ENCODE measurements at places on chromosomes 3 and 15.

DNA sequence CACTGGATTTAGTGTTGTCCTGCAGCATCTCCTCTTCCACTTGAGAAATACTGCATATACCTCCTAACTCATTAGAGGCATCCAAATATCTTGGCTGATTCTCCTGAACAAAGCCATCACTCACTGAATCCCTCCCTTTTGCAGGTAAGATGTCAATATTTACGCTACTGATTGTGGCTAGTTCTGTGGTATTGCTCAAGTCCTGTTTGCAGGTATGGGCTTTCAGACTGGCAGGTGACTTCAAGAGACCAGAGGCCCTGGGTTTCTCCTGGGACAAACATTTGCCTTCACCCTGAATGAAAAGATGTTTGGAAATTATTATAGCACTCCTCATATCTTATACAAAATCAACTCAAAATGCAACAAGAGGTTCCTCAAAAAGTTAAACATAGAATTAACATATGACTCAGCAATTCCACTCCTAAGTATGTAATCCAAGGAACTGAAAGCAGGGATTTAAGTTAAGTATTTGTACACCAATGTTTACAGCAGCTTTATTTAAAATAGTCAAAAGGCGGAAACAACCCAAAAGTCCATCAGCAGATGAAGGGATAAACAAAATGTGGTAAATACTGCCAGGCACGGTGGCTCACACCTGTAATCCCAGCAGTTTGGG, 18.6 kb downstream of the NEK4 start:
- no peak for DNase-seq

DNA sequence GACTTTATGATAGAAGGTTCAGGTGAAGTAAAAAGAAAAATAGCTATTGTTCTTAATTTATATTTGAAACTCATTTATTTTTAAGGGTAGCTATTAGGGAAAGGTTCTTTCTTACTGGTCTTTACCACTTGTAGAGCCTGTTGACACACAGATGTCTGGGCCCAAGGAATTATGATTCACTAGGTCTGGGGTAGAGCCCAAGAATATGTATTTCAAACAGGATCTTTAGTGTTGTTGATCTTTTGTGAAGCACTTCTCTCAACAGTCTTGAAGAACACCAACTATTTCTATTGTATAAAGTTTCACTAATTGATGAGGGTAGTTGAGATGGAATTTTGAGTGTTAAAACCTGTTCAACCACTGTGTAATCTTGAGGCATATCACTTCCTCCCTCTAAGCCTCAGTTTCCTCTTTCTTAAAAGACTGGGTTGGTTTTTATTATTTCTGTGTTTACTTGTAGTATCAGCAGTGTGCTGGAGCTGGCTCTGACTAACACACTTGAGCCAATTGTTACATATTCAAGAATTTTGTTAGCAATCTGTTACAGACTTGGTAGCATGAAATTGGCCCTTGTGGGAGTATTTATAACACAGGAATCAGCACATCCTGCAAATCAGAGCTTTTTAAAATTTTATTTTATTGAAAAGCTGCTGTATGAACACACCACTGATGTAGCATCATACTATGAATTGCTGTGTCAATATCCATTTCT, 155.9 kb downstream of the RBMS3 start:
- no peak for DNase-seq

- no peak for DNase-seq
Observed at GRCh38 chr3:76958274-76958673, 81.6 kb upstream of the ROBO2 start.

- DNase-seq, result no peak
Observed at GRCh38 chr3:61141697-61142096, 109.6 kb downstream of the FHIT start.

DNA sequence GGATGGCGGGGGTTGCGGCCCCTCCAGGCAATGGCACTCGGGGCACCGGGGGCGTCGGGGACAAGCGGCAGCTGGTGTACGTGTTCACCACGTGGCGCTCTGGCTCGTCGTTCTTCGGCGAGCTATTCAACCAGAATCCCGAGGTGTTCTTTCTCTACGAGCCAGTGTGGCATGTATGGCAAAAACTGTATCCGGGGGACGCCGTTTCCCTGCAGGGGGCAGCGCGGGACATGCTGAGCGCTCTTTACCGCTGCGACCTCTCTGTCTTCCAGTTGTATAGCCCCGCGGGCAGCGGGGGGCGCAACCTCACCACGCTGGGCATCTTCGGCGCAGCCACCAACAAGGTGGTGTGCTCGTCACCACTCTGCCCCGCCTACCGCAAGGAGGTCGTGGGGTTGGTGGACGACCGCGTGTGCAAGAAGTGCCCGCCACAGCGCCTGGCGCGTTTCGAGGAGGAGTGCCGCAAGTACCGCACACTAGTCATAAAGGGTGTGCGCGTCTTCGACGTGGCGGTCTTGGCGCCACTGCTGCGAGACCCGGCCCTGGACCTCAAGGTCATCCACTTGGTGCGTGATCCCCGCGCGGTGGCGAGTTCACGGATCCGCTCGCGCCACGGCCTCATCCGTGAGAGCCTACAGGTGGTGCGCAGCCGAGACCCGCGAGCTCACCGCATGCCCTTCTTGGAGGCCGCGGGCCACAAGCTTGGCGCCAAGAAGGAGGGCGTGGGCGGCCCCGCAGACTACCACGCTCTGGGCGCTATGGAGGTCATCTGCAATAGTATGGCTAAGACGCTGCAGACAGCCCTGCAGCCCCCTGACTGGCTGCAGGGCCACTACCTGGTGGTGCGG, 1.9 kb downstream of the CHST2 start:
- DNase-seq, result peak; percentile 68

DNA sequence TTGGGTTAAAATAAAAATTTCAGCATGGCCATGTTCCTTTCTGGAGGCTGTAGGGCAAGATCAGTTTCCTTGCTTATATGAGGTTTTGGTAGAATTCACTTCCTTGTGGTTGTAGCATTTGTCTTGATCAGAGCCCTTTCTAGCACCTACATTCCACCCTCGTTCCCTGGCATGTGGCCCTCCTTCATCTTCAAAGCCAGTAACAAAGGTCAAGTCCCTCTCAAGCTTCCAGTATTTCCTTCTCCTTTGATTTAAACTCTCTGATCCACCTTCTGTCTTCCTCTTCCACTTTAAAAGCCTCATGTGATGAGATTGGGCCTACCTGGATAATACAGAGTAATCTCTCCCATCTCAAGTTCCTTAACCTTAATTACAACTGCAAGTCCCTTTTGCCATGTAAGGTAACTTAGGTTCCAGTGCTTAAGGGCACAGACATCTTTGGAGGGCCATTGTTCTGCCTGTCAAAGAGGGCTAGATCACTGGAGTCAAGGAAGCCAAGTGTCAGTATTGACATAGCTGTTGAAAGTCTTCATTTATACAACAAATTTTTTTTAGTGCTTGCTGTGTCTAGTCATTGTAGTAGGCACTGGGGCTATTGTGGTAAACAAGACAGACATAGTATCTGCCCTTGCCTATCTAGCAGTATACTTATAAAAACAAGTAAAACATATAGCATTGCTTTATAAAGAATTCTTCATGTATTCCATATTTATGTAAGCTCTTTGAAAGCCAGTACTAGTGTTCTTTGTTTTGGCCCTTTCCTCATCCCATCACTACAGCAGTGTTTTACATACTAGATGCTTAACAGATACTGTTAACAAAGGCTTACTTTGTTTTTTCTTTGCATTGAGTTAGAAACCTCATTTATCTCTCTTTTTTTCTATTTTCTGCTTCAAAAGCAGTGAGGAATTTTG, 40.7 kb downstream of the GLCE start:
- DNase-seq, result no peak

DNA sequence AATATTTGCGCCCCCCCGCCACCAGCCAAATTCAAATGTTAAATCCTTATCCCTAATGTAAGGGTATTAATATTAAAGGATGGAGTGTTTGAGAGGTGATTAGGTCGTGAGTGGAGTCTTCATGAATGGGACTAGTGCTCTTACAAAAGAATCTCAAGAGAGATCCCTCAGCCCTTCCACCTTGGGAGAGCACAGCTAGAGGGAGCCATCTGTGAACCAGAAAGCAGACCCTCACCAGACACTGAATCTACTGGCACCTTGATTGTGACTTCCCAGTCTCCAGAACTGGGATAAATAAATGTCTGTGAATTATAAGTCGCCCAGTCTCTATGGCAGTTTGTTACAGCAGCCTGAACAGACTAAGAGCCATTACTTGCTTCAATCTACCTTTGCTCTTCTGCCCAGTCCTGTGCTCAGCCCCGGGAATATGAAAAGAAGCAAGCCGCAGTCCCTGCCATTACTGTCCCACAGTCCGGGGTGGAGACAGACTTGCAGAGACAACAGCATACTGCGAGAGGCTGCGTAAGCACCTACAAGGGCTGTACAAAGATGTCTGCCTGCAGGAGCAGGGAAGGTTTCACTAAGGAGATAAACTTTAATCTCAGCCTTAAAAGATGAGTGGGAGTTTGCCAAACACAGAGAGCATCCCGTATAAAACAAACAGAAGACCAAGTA, 110.7 kb upstream of the TMCO5A start:
- no peak for DNase-seq

- no peak for DNase-seq
Observed at GRCh38 chr15:32641517-32642059, at the start of gene SCG5. SCG5 (plus strand) TSS chr15:32641710; CDS start chr15:32643593, 1,883 bp downstream.

GRCh38 chr15:59273234-59273633, 66.6 kb downstream of the LDHAL6B start:
- no peak for DNase-seq

GRCh38 chr3:129344540-129345220, 66.0 kb downstream of the HMCES start:
- DNase-seq, result no peak

DNA sequence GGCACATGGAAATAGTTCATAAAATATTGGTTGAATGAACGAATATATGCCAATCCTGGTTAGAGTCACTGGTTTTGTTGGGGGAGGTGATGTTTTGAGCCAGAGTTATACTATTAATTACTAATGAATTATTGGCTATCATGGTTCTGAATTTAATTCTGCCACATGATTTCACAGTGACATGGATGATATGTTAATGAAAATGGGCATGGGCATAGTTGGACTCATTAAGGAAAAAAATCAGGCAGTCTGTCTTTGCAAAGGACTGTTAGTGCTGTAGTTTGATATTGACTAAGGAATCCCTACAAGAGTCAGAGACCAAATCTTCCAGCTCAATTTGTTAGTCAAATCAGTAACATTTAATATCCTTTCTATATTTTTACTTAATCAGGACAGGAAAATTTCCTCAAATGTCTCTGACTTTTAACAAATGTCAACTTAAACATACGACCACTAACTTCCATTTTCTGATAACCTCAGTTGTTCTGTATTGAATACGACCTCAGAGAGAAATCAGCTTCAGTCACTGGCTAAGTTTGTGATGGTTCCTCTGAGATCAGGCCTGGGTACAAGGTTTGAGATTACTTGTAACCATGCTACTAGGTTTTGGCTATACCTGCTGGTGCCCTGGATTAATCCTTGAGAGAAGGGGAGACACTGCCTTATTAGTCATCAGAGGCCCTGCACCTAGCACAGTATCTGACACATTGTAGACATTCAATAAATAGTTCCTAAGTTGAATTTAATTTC, 13.3 kb downstream of the NFKBIZ start:
- DNase-seq, result no peak

DNA sequence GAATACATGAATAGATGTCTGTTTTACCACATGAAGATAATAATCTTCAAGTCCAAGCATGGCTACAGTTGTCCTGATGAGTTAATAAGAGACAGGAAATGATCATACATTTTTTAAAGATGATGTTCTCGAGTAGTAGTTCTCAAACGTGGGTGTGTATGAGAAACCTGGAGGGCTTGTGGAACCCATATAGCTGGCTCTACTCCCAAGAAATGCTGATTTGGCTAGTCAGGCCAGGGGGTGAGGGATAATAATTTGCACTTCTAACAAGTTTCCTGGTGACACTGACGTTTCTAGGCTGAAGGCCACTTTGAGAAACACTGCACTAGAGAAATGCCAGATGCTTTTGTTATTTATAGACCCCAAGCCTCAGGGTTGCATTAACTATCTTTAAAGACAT, 37.0 kb downstream of the ROPN1B start:
- DNase-seq, result no peak

DNA sequence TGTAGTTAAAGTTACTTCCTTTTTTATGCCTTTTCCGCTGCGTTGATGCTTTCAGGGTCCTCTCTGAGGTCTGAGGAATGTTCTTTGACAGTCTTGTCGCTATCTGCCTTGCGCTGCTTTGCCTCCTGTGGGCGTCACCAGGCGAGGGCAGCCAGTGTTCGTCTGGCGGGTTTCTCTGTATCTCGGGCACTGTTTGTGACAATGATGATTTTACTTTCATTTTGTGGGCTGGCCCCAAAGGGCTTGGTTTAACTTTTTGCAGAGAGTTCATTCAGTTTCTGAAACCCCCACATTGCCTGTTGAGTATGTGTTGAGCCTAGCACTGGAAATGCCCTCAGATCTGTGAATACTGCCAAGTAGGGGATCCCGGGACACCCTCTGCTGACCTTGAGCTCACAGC, 24.6 kb upstream of the SACM1L start:
- peak; percentile 65 for DNase-seq

- DNase-seq, result no peak
Observed at GRCh38 chr3:196007744-196008335, 74.0 kb downstream of the TFRC start.

DNA sequence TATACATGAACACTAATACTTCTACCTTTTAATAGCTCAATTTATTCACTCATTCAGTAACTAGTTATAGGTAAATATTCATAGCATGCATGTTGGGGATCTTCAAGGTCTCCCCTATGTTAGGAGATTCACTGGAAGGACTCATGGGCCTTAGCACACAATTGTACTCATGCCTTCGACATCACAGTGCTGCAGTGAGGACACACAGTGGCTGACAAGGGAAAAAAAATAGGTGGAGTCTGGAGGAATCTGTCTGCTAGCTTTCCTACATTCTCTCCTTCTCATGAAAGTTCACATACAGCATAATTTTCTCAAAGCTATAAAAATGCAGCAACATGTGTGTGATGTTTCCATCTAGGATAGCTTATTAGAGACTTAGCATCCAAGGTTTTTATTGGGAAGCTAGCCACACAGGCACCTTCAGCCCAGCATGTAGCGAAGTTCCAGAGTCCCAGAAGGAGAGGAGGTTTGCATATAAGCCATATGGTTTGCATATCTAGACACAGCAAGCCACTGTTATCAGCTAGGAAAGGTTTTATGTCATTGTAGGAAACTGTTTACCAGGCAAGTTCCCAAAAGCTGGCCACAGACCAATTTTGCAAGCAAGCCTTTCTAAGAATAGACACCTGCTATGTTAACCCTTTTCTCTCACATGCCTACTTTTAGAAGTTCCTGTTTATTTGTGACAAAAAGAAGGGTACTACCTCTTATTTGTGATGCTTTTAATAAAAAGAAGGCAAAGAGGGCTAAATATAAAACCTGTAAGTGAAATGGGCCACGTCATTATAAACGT, 46.4 kb downstream of the MORC1 start:
- no peak for DNase-seq

DNA sequence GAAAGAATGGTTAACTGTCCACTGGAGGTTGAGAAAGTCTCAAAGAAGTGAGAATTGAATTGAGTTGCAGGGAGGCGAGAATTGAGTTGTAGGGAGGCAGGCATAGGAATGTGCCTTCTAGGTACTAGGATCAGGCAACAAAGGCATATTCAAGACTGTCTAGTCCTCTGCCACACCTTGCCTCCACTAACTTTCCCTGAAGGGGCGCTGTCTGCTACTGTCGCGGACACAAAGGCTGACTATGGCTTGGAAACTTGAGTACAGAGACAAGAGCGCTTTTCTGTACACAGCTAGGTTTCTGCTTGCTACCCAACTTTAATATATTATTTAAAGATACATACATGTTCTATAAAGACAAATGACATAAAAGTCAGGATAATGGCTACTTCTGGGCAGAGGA, 10.4 kb upstream of the FBXL22 start:
- no peak for DNase-seq
